Left lobe of liver (tissue), 2 donors: ENCODE measurements at places on chromosomes 11 and 22. TPM values are rescaled to one million over a fixed set of nuclear protein-coding genes. Genes with fewer than 3 reads are reported as not detected.

BTG4 gene
- not detected for total RNA-seq

COA4 gene
- total RNA-seq, result 47.9 TPM

CERK gene
- 22.0 TPM for total RNA-seq

CHEK1 gene
- 0.53 TPM for total RNA-seq

OR52A1 gene
- total RNA-seq, result not detected

GRCh38 chr11:74157169-74157568 lies 13.6 kb downstream of the C2CD3 start:
- DNase-seq, result no peak

DNA sequence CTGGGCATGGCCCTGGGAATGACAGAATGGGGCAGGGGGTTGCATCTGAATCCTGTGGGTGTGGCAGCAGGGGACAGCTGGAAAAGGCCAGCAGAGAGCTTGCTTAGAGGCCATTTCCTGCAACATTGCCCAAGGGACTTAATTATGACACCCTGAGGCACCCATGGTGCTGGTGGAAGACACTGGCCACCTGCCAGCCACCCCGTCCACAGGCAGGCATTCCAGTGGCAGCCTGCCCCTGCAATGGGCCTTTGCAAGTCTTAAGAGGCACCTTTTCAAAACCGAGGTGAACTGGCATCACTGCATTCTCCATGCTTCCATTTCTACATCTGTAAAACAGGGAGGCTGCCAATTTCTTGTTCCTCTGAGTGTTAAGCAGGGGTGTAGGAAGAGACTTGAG lies 21.6 kb upstream of the SUSD2 start:
- DNase-seq, result no peak

DNA sequence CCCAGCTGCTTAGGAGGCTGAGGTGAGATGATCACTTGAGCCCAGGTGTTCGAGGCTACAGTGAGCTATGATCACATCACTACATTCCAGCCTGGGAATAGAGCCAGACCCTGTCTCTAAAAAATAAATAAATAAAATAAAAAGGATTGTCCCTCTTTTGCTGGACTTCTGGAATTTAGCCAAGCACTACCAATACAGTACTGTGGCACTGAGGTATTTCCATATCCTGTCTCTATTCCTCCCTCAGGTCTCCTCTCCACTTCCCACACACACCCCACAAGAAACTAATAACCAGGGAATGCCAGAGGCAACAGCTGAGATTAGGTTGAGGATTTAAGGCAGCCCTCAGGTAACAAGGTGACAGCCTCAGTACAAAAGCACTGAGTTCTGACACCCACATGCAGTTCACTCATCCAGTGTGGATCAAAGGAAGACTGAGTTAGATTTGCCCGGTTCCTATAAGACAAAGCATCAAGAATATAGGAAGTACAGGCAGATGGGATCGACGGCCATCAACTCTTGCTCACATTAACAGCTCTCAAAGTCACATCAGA lies 4.5 kb upstream of the PPP2R1B start:
- DNase-seq, result no peak

- DNase-seq, result no peak
Observed at GRCh38 chr11:123360267-123360936, 69.7 kb upstream of the GRAMD1B start.

DNA sequence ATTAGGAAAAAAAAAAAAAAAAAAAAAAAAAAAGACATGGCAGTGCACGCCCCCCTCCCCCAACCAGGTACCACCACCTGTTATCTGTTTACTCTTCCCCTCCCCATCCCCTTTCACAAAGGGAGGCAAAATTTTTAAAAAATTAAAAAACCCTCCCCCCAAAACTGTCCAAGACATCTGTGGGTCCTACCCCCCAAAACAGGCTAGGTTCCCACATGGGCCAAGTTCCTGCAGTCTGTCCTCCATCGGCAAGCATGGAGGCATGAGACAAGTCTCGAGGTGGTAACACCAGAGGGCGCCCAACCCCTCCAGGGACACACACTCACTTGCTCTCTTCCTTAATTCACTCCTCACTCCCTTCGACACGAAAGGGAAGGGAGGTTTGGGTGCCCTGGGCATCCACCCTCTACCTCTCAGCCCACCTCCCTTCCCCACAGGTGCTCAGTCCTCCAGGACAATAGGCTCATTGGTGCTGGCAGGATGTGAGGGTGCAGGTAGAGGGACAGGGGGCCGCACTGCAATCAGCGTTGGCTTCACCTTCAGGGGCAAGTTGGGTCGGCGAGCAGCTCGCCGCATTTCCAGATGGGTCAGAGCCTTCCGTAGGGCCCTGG lies 2.2 kb upstream of the TUT1 start:
- DNase-seq, result peak; percentile 71

- DNase-seq, result no peak
Observed at GRCh38 chr22:27310966-27311697, 490.4 kb downstream of the MN1 start.

- no peak for DNase-seq
Observed at GRCh38 chr22:38468443-38469305, 778 bp downstream of the KDELR3 start.

DNA sequence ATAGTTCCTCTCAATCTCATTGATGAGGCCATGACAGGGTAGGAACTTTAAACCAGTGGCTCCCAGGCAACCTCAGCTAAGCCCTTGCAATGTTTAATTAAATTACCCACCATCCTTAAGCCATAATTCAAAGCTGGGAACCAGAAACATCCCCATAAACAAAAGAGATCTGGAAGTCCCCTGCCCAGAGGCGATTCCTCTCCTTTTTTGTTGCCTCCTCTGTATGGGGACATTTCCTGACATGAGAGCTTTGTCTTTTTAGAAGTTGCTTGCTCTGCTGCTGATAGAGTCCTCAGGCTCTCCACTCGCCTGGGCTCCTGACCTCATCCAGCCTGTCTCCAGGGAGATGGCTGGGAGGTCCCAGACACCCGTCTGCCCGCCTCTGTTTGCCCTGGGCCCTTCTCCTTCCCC lies 3.2 kb downstream of the DTX4 start:
- DNase-seq, result no peak
